Tongue (tissue), 3 donors: ENCODE measurements at places on chromosomes 2 and 18. TPM values are rescaled to one million over a fixed set of nuclear protein-coding genes. Genes with fewer than 3 reads are reported as not detected.

The MYOM1 gene
- 662 TPM for total RNA-seq

The RUFY4 gene
- not detected for total RNA-seq

The GPR35 gene
- total RNA-seq = 1.1 TPM

The ANKZF1 gene
- total RNA-seq = 41.0 TPM

The DUSP2 gene
- 8.0 TPM for total RNA-seq
